Fibroblast of skin of left quadriceps (primary cell): ENCODE measurements at places on chromosomes 7 and 10.

- DNase-seq, result no peak
These were observed 241.5 kb upstream of the PTER start for GRCh38 chr10:16195178-16195769.

GRCh38 chr10:79189853-79190435 is 121.2 kb downstream of the ZMIZ1 start:
- no peak for DNase-seq

DNA sequence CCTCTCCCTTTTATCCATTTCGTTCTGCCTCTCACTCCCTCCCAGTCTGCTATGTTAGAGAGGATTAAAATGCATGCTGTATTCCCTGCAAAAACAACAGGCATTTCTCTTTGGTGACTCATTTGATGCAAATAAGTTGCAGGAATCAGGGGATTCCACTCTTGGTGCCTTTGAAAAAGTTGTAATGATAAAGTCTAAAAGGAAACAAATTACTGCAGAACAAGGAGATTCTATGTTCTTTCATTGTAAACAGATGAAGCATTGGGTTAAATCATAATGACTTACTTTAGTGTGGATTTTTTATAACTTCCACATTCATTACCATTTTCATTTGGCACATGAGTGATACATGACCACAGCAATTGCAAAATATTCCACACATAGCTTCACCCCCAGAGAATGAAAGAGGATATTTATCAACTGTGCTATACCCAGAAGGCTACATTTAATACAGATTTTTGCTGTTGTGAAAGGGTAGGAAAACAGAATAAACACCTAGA is 33.4 kb upstream of the ABLIM1 start:
- peak; percentile 64 for DNase-seq

DNA sequence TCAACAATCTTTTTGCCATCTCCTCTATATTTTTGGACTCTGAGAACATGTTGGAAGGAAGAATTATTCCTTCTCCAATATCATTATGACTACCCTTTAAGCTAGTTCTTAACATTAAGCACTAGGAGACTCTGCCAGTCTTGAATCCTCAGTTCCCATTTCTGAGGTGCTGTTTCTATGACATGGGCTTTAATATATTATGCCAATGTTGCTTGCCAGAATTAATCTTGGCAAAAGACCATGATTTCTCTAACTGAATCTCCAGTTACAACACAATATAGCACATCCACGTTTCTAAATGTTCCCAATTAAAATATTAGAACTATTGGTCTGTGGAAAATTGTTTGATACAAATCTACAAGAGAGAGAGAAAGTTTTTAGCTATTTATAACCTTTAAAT is 250.0 kb downstream of the HGF start:
- no peak for DNase-seq

GRCh38 chr7:1156782-1157535 is 3.0 kb downstream of the ZFAND2A start:
- DNase-seq, result no peak

GRCh38 chr7:26189697-26190096 is 10.8 kb downstream of the HNRNPA2B1 start:
- no peak for DNase-seq

DNA sequence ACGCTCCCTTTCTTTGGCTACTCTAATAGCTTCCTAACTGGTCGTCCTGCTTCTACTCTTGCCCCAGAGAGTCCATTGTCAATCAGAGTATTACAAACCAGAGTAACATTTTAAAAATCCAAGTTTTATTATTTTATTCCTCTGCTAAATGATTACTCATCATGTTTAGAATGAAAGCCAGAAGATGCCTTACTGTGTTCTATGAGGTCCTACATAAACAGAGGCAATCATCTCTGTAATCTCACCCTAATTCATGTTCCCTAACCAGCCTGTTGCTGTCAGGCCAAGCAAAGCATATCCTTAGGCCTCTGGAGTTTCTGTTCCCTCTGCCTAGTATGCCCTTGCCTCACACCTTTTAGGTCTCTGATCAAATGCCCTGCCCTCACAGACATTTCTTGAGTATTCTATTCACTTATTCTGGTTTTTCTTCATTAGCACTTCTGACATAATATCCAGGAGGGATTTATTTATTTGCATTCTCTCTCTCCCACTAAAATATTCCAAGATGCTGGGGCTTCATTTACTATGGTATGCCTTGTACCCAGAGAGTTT is 497.5 kb downstream of the PHTF2 start:
- no peak for DNase-seq

GRCh38 chr7:118735441-118735840 is 510.9 kb downstream of the ANKRD7 start:
- no peak for DNase-seq

DNA sequence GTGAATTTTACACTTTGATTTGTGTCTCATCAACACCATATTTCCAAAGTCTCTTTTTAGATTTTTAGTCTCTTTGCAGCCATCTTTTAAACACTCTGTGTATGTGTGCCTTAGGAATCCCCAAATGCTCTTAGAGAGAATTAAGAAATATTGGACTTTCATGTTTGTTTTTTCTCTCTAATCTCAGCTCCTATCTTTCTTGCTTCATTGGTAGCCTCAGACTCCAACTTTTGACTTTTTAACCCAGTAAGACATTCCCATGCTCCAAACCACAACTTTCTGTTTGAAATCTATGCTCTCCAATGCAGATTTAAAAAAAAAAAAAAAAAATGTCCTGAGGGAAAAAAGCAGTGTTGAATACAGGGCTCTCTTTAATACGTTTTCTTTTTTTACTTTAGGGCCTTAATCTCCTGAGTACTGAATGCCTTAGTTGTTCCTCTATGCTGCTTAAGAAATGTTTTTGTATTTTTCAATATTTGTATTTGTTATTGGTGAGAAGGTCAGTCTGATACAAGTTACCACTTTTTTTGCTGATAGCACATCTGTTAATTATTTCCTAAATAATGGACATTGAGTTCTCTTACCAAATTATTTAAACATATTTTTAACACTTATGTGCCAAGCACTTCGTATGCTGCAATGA is 489.9 kb downstream of the NXPH1 start:
- no peak for DNase-seq
